Central memory CD8-positive, alpha-beta T cell (primary cell): ENCODE measurements at places on chromosomes 5 and 9.
A peak's percentile ranks its signal among the peaks of the same experiment; 100 is the strongest.

DNA sequence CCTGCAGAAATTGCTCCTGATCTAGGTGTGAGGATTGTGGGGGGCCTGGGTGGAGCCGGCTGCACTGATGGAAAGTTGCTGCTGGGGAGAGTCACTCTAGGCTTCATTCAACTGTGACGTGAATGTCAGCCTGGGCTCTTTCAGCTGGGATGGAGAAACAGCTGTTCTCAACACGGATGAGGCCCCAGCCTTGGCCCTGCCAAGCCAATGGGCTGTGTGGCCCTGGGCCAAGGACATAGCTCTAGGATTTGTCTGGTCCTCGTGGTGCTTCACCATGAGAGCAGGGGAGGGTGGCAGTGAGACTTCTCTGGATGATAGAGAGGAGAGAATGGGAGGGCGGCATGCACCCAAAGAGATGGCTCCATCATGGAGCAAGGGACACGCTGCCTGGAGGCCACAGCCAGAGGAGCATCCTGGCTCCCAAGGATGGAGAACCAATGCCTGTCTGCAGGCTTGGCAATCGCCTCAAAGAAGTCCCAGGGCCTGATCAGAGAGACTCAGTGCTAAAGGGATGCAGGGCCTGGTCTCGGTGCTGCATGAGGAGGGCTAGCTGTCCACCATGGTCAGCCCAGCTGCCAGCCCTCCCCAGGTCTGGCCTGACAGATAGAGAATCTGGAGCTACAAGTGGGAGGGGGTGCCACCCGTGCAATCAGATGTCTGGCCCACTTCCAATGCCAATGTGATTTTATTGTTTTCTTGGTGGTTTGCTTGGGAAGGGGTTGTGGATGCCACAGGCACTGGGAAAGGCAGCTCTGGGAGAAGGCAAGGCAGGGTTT lies 141.0 kb downstream of the GADD45G start:
- H3K4me1 ChIP-seq = peaks cover 24% of the 10 kb centered on the region
- peak overlapping the region; percentile 44 for H3K27ac ChIP-seq
- H3K27me3 ChIP-seq = no peaks in the 10 kb centered on the region

DNA sequence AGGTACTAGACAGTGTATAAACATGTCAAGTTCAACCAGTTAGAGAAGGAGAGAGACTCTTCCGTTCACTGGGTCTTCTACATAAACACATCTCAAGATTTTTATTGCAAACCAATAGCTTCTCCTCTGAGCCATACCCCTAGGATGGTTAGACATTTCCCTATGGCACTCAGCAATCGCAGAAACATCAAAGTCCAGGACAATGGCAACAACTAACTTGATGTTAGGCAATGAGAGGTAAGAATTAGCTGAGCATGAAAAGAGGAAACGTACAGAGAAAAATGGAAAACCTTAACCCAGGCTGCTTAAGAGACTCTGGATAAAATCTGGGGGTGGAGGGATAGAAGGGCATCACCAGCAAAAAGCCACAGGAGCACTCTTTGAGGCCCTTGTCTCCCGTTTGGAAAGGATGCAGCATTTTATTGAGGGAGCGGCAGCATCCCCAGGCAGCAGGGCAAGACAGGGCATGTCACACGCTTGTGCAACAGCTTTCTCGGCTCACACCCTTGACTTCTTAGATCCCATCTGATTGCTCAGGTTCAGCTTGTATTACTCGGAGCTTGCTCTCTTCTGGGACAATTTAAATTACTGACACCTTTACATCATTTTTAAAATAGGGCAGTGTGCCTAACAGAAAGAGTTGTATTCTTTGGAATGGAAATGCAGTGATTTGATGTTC lies 8.6 kb upstream of the PSAT1 start:
- H3K4me1 ChIP-seq = peaks cover 10% of the 10 kb centered on the region
- no peak overlapping the region for H3K4me3 ChIP-seq
- peaks cover 9% of the 10 kb centered on the region for H3K27me3 ChIP-seq
- H3K36me3 ChIP-seq = peaks cover 1% of the 10 kb centered on the region
- no peak overlapping the region for H3K27ac ChIP-seq

DNA sequence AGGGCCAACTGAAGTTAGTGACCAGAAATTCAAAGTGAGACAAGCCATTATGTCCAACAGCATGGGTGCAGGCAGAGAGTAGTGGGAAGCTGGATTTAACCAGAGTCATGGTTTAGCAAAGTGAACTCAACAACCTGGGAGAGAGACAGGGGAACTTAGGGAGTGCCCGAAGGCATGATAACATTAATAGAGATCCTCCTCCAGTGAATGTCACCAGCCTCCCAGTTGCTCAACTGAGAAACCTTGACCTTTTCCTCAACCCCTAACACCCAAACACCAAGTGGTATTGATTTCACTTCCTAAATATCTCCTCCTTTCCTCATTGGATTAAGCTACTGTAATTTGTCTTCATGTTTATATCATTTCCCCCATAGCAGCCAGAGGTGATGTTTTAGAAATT lies 42.6 kb downstream of the HMGCS1 start:
- no peak overlapping the region for H3K27ac ChIP-seq
- no peak for DNase-seq
- H3K36me3 ChIP-seq = peaks cover 2% of the 10 kb centered on the region
- H3K4me3 ChIP-seq = no peak overlapping the region

- no peak overlapping the region for H3K4me3 ChIP-seq
- no peaks in the 10 kb centered on the region for H3K27me3 ChIP-seq
- H3K4me1 ChIP-seq = no peaks in the 10 kb centered on the region
- H3K27ac ChIP-seq = no peak overlapping the region
Observed at GRCh38 chr5:75574791-75575190, 36.5 kb upstream of the ANKDD1B start.

DNA sequence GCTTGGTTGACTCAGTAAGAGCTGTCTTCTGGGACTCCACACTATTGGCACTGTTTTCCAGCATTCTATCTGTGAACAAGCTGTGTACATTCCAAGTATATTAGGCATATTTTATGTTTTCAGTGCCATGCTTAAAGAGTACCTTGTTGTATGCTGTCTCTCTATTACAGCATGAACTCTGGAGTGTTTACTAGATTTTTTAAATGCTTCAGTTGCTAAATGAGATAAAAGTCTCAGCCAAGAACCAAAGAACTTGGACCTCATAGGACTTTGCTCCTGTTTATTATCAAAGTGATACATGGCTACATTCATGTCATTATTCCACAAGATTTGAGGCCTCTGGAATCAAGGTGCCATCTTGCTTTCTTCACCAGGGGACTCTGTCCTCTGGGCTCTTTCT lies 167.2 kb downstream of the C9orf152 start:
- DNase-seq = no peak
- no peak overlapping the region for H3K27ac ChIP-seq
- no peaks in the 10 kb centered on the region for H3K36me3 ChIP-seq

DNA sequence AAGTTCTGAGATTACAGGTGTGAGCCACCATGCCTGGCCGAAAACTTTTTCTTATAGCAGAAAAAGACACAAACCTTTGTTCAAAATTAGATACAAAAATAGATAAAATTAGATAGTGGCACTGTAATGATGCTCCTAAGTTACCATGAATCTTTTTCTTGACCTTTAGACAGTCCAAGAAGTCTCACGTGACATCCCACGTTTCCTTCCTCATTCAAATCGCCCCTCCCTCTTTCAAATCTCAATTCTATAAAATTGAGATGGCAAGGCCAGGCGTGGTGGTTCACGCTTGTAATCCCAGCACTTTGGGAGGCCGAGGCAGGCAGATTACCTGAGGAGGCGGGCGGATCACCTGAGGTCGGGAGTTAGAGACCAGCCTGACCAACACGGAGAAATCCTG lies 7.7 kb upstream of the ZCCHC10 start:
- no peak for DNase-seq
- H3K4me3 ChIP-seq = no peak overlapping the region
- no peak overlapping the region for H3K27ac ChIP-seq
- peaks cover 10% of the 10 kb centered on the region for H3K4me1 ChIP-seq

DNA sequence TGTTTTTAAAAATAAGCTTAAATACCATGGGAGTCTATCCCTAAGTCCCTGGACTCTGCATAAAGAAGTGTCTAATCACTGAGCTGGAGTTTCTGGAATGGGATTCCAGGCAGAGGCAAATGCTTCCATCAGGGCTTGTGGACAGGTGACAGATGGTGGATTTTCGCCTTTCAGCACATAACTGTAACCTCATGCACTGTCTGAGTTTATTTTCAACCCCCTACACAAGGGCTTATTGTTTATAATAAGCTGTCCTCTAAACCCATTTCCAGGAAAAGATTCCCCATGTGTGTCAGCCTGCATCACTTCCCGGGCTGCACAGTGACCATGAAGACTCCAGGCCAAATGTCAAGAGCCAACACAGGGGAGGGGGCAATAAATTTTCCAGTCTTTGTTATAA lies 264.0 kb downstream of the PIK3R1 start:
- no peak overlapping the region for H3K4me3 ChIP-seq
- no peaks in the 10 kb centered on the region for H3K4me1 ChIP-seq
- no peak overlapping the region for H3K27ac ChIP-seq
- H3K36me3 ChIP-seq = no peaks in the 10 kb centered on the region
- no peaks in the 10 kb centered on the region for H3K27me3 ChIP-seq

DNA sequence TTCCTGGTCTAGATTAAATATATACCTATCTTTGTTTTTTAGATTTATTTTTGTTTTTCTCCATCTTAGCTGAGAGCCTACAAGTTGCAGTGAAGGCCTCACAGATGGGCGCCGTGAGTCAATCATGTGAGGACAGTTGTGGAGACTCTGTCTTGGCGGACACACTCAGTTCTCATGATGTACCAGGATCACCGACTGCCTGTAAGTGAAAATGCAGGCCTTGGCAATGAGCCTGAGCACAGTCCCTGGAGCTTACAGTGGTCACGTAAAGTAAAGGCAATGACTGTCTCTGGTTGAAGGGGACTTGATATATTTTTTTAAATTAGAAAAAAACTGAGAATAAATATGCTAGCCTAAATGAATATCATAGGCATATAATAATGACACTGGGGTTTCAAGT lies 271.9 kb downstream of the ARHGEF28 start:
- H3K27me3 ChIP-seq = peaks cover 21% of the 10 kb centered on the region
- H3K36me3 ChIP-seq = peaks cover 2% of the 10 kb centered on the region
- no peak overlapping the region for H3K27ac ChIP-seq
- H3K4me3 ChIP-seq = no peak overlapping the region
- DNase-seq = no peak

DNA sequence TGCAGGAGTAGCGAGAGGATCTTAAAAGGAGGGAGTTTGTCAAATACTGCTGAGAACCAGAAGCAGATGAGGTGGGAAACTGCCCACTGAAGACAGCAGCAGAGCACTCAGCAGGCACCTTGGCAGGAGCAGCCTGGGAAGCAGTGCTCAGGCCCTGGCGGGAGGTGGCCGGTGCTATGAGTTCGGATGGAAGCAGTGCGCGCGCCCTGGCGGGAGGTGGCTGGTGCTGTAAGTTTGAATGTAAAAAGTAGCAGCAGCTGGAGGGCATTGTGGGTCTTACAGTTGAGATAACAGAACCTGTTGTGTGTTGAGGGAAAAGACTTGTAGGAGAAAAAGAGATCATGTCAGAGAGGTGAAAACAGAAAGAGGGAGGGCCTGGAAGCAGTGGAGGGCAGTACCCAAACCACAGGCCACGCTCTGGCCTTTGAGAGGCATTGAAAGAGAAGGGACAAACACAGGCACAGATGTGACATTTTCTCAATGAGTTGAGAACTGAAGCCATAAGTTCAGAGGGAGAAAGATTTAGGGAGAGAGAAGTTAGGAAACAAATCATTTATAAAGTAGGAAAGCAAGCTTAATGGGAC lies 130.9 kb downstream of the ERCC6L2 start:
- H3K36me3 ChIP-seq = peaks cover 2% of the 10 kb centered on the region
- peaks cover 23% of the 10 kb centered on the region for H3K4me1 ChIP-seq

GRCh38 chr9:87405677-87406542 lies 91.8 kb upstream of the DAPK1 start:
- no peaks in the 10 kb centered on the region for H3K4me1 ChIP-seq
- no peaks in the 10 kb centered on the region for H3K36me3 ChIP-seq
- DNase-seq = no peak
- peaks cover 17% of the 10 kb centered on the region for H3K27me3 ChIP-seq
- H3K4me3 ChIP-seq = no peak overlapping the region
- H3K27ac ChIP-seq = no peak overlapping the region

- no peak for DNase-seq
- H3K4me3 ChIP-seq = peak overlapping the region; percentile 23
- H3K4me1 ChIP-seq = no peaks in the 10 kb centered on the region
- H3K27me3 ChIP-seq = no peaks in the 10 kb centered on the region
- no peaks in the 10 kb centered on the region for H3K36me3 ChIP-seq
- no peak overlapping the region for H3K27ac ChIP-seq
Observed at GRCh38 chr9:110316261-110317075, 21.2 kb downstream of the TXNDC8 start.

- H3K27ac ChIP-seq = no peak overlapping the region
- H3K27me3 ChIP-seq = peaks cover 34% of the 10 kb centered on the region
Observed at GRCh38 chr5:173670791-173671120, 54.3 kb upstream of the BOD1 start.

- H3K4me1 ChIP-seq = no peaks in the 10 kb centered on the region
- no peak overlapping the region for H3K4me3 ChIP-seq
- H3K36me3 ChIP-seq = no peaks in the 10 kb centered on the region
- H3K27me3 ChIP-seq = no peaks in the 10 kb centered on the region
Observed at GRCh38 chr9:734831-735511, 106.5 kb upstream of the DMRT1 start.

GRCh38 chr5:6910950-6911349 lies 197.7 kb downstream of the TENT4A start:
- H3K27ac ChIP-seq = no peak overlapping the region
- H3K4me1 ChIP-seq = no peaks in the 10 kb centered on the region
- peaks cover 32% of the 10 kb centered on the region for H3K27me3 ChIP-seq
- no peak overlapping the region for H3K4me3 ChIP-seq

- peaks cover 86% of the 10 kb centered on the region for H3K27me3 ChIP-seq
- H3K36me3 ChIP-seq = no peaks in the 10 kb centered on the region
- H3K4me3 ChIP-seq = no peak overlapping the region
- no peak overlapping the region for H3K27ac ChIP-seq
- H3K4me1 ChIP-seq = peaks cover 12% of the 10 kb centered on the region
Observed at GRCh38 chr9:132995879-132996278, 17.4 kb downstream of the GFI1B start.

GRCh38 chr5:142600611-142601358 lies 85.1 kb downstream of the FGF1 start:
- no peak for DNase-seq
- no peak overlapping the region for H3K4me3 ChIP-seq
- no peaks in the 10 kb centered on the region for H3K36me3 ChIP-seq
- no peaks in the 10 kb centered on the region for H3K4me1 ChIP-seq
- peaks cover 82% of the 10 kb centered on the region for H3K27me3 ChIP-seq

DNA sequence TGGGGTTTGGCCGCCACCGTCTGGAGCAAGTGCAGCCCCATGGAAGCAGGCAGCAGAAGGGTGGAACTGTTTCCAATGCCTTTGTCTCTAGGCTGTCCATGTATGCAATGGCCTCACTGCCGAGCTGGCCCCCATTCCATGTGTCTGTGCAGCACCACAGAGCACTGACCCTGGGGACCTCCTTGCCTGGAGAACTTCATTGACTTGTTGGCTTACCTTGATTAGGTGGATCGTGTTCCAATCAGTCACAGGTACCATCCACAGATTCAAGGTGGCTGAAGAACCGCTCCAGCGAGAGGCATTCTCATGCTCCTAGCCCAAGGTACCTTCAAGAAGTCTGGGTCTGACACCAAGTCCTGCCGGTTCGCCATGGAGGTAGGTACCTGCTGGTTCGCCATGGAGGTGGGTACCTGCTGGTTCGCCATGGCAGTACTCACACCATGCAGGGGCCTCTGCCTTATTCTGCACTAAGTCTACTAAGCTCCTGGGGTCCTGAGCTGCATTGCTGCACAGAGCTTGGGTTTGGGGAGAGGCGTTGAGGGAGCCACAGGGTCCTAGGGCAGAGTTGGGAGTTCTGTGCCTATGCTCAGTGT lies 358.3 kb upstream of the IRX1 start:
- peaks cover 3% of the 10 kb centered on the region for H3K36me3 ChIP-seq
- DNase-seq = no peak
- no peak overlapping the region for H3K4me3 ChIP-seq
- no peaks in the 10 kb centered on the region for H3K27me3 ChIP-seq
- H3K4me1 ChIP-seq = no peaks in the 10 kb centered on the region

GRCh38 chr5:148796936-148797335 lies 29.5 kb upstream of the ADRB2 start:
- no peak for DNase-seq
- H3K36me3 ChIP-seq = no peaks in the 10 kb centered on the region
- no peak overlapping the region for H3K4me3 ChIP-seq
- peaks cover 6% of the 10 kb centered on the region for H3K4me1 ChIP-seq
- H3K27me3 ChIP-seq = no peaks in the 10 kb centered on the region
